ENCODE measurements at places on chromosomes 13 and 19.
A peak's percentile ranks its signal among the peaks of the same experiment; 100 is the strongest.

- no peak for DNase-seq
These were observed 686.3 kb downstream of the FGF9 start for GRCh38 chr13:22357132-22357531.

GRCh38 chr13:39335721-39336120, 267.3 kb downstream of the LHFPL6 start:
- DNase-seq, result no peak

DNA sequence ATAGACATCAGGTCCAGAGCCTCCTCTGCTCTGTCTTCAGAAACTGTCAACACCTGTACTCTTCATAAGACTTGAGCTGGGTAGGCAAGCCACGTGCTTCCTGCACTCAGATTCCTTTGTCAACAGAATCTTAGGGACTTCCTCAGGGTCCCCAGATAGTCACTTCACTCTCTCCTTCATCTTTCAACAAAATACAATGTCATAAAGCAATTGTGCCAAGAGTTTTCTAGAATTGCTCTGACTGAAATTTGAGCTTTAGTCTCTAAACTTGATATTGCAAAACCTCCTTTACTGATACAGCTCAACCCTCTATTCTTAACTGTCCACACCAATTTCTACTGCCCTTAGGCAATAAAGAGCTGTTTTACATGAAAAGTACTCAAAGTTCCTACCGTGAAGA, 179.9 kb downstream of the IRS2 start:
- no peak for DNase-seq

GRCh38 chr13:25981060-25981459, 70.8 kb downstream of the SHISA2 start:
- DNase-seq, result no peak

DNA sequence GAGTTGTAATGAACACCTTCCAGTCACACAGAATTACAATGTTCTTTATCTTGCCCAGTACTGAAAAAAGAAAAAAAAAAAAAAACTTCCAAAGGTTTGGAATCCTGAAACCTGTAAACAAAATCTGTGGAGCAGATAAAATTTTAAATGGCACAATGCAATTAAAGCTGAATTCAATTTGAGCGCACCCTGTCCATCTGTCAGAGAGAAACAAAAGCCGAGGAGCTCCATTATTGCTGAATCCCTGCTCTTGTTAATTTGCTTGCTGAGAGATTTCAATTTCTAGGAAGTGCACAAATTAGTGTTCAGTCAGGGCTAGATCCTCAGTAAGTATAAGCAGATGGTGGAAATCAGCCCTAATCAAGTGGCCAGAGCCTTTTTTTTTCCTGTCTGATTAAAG, 65.2 kb downstream of the DACH1 start:
- DNase-seq, result no peak

- no peak for DNase-seq
These were observed 43.6 kb downstream of the RUBCNL start for GRCh38 chr13:46343279-46343994.

- no peak for DNase-seq
These were observed 15.8 kb downstream of the FUT6 start for GRCh38 chr19:5823579-5824281.

DNA sequence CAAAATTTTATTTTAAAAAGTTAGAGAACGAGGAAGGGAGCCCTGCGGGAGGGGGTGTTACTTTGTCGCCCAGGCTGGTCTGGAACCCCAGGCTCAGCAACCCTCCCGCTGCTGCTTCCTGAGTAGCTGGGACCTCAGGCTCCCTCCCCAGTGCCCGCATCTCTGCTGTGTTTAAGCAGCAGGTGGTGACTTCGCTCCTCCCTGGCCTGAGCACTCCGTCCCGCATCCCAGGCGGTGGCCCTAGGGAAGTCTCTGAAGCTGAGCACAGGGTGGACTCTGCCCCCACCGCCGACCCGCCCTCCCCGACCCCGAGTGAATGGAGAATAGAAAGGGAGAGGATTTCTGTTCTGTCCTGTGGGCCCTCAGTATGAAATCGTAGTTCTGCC, 30.5 kb downstream of the ZNF701 start:
- DNase-seq, result no peak

GRCh38 chr19:45231891-45232290, 13.3 kb downstream of the EXOC3L2 start:
- no peak for DNase-seq

DNA sequence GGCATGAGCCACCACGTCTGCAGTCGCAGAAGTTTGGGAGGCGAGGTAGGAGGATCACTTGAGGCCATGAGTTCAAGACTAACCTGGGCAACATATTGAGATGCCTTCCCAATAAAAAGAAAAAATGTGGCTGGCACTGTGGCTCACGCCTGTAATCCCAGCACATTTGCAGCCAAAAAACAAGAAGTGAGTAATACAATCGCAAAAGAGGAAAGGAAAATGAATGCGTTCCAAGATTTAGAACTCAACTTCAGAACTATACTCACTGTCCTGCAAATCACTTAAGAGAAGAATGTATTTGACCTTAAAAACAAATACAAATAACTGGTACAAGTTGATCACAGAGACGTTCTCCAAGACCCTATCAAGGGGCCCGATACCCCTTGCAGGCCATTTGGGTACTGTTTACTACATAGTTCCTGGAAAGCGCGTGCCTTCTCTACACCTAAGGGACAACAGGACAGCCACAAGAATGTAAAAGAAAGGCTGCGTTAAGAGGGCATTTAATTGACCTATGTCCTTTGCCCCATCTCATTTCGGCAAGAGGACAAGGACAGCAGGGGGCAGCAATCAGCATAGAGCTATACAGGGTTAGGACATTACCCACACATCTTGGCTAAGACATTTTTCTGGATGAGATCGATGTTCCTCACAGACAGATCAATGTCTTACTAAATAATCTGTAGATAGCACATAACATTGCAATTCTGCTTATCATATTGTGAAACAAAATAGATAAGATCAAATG, 41.3 kb downstream of the FLT3 start:
- peak; percentile 20 for DNase-seq

DNA sequence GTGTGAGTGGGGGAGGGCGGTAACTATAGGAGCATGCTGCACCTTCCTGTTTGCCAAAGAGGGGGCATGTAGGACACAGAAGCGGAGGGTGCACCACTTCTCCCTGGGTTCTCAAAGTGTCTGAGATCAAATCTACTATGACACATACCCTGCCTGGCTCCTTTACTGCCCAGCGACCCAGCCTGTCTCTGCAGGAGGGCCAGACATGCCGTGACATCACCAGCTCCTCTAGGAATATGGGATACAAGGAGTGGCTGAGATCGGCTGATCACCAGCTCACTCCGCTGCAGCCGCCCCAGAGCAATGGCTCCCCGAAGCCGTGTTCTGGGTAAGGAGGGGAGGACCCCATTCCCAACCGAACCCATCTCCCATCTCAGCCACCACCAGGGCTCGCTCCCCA, 16.4 kb upstream of the IGFL1 start:
- no peak for DNase-seq
